WTC11 (cell line): ENCODE measurements at places on chromosomes 3 and 15. TPM values are rescaled to one million over a fixed set of nuclear protein-coding genes. Genes with fewer than 3 reads are reported as not detected.

- no peak overlapping the region for H3K4me3 ChIP-seq
- H3K36me3 ChIP-seq, result peaks cover 11% of the 10 kb centered on the region
- H3K27ac ChIP-seq, result peak overlapping the region; percentile 92
- DNase-seq, result no peak
Measured at GRCh38 chr15:58598829-58599210, 150.7 kb downstream of the ADAM10 start.

DNA sequence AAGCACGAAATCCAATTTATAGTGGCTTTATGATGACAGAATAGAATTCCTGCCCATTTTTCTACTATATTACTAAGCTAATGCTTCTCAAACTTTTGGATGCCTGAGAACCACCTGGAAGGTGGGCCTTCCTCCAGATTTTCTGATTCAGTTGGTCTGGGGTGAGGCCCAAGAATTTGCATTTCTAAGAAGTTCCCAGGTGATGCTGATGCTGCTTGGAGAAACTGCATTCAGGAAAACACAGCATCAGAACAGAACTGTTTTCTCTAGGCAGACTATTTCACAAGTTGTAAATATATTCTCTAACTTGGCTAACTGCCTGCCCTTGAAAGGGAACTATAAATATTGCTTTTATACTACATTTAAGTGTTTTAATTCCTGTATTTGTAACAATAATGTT lies 644.9 kb upstream of the DPPA4 start:
- H3K27ac ChIP-seq, result no peak overlapping the region
- no peaks in the 10 kb centered on the region for H3K27me3 ChIP-seq
- H3K4me1 ChIP-seq, result peaks cover 11% of the 10 kb centered on the region
- no peaks in the 10 kb centered on the region for H3K36me3 ChIP-seq
- H3K4me3 ChIP-seq, result no peak overlapping the region
- no peak for DNase-seq

RAD18 gene
- 20.9 to 24.4 TPM (median 22.9 TPM) in 3 replicates for total RNA-seq

TMEM212 gene
- not detected in 3 replicates for total RNA-seq

DNA sequence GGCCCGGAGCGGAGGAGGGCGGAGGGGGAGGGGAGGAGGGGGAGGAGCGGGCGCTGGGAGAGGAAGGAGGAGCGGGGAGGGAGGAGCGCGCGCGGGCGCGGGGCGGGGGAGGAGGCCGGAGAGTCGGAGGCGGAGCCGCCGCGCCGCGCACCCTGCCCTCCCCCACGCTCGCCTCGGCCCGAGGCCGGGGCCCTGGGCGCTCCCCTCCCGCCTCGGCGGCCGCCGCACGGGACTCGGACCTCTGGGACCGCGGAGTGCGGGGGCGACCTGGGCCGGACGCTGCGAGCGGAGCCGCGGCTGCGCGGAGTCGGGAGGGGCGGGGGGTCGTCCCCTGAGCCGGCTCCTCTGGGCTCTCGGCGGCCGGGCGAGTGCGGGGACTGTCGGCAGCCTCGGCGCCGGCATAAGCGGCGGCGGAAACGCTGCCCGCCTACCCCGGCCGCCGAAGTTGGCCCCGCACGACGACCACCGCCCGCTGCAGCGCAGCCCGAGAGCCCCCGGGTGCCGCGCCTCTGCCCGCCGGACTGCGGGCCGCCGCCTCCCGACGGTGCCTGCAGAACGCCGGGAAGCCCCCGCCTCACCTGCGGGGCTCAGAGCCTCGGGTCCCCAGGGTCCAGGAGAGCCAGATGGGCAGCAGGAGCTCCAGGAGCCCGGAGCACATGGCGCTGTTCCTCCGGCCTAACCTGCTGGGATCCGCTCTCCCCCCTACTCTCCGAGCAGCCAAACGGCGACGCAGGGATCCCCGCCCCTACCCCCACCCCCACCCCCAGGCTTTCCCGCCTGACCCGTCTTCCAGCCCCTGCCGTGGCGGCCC lies 406 bp upstream of the GABRB3 start:
- H3K36me3 ChIP-seq, result peaks cover 8% of the 10 kb centered on the region; the same call in 1 of the 2 replicates
- peaks cover 70% of the 10 kb centered on the region for H3K4me1 ChIP-seq
- H3K27me3 ChIP-seq, result no peaks in the 10 kb centered on the region
- peak overlapping the region; percentile 85 for H3K27ac ChIP-seq

DNA sequence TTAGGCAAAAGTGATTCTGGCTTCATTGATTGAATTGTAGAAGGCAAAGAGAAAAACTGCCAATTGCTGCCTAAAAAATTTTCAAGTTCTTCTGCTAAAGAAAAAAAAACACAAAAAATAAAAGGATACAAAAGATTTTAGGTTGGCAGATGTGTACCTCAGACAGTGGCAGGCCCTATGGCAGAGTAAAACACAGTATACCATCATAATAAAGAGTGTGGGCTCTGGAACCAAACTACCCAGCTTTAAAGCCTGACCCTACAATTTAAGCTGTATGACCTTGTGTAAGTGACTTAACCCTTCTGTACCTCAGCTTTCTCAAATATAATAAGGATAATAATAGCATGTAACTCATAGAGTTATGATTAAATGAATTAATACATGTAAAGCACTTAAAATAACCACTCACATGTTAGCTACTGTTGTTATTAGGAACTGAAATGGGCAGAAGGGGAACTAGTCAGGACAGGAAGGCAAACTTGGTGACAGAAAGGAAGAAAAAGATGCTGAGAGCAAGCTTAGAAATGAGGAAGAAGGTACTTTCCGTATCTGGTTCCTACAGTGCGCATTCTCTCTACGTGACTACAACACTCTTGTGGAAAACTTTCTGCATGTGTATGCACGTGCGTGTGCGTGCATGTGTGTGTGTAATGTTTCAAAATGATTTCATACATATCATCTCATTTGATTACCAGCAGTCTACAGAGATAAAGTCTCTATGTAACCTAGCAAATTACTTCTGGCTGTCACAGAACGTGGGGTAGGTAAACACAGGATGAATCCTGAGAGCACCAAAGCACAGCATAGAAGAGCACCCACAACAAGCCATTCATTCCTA lies 13.6 kb upstream of the GATM start:
- H3K27me3 ChIP-seq, result peaks cover 77% of the 10 kb centered on the region
- no peak for DNase-seq
- H3K27ac ChIP-seq, result no peak overlapping the region
- H3K4me3 ChIP-seq, result no peak overlapping the region

GRCh38 chr15:80173022-80173759 lies 20.4 kb downstream of the FAH start:
- H3K27ac ChIP-seq, result peak overlapping the region; percentile 41; the same call in 1 of the 2 replicates
- no peak overlapping the region for H3K4me3 ChIP-seq
- H3K27me3 ChIP-seq, result no peaks in the 10 kb centered on the region

DNA sequence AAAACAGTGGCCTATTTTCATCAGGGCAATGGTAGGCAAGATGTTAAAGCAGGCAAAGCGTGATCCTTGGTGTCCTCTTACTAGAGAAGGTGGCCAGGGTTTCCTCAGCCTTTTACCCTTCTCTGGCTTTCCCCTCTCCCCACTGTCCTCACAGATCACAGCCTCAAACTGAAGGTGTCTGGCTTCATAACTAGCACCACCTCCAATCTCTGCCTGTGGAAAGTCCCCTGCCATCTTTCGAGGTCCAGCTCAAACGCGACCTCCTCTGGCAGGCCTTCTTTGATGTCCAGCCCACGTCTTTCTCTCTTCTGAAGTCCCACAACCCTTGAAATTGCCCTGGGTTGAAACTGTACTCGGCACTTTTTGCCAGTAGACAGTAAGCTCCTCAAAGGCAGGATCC lies 35.9 kb downstream of the CYP19A1 start:
- no peak overlapping the region for H3K27ac ChIP-seq
- no peak for DNase-seq
- H3K4me3 ChIP-seq, result no peak overlapping the region

GRCh38 chr3:55796533-55796932 lies 309.4 kb upstream of the WNT5A start:
- H3K27me3 ChIP-seq, result no peaks in the 10 kb centered on the region
- peaks cover 4% of the 10 kb centered on the region; the same call in 1 of the 2 replicates for H3K4me1 ChIP-seq
- H3K36me3 ChIP-seq, result peaks cover 3% of the 10 kb centered on the region; the same call in 1 of the 2 replicates
- H3K4me3 ChIP-seq, result no peak overlapping the region

DNA sequence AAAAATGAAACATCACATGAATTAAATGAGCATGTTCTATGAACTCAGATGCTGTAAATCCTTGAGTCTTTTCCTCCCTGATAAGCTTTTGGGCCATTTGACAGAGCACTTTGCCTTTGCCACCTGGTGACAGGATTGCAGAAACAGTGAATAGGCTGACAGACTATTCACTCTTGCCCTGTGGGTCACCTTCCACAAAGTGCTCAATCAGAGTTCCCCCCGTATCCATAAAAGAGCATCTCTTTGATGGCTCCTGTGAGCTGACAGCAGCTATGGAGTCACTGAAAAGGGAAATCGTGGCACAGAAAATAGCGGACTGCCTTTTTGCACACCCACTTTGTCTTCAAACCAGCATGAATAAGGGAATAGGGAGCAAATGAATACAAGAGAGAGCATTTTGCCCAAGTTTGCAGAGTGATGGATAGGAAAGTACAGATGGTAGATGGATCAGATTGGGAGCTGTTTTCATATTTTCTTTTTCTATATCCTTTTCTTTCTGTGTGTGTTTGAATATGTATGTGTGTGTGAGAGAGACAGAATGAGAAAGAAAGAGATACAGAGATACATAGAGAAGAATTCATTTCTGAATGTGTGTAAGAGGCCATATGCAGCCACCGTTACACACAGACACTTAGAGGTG lies 37.8 kb upstream of the GOLM2 start:
- no peak overlapping the region for H3K4me3 ChIP-seq
- H3K36me3 ChIP-seq, result no peaks in the 10 kb centered on the region
- H3K4me1 ChIP-seq, result peaks cover 4% of the 10 kb centered on the region
- H3K27ac ChIP-seq, result no peak overlapping the region

BFSP2 gene
- 0.44 TPM in 1 of 3 replicates, not detected in the others for total RNA-seq

IFT122 gene
- 21.6 to 24.2 TPM (median 22.8 TPM) in 3 replicates for total RNA-seq

- H3K36me3 ChIP-seq, result peaks cover 6% of the 10 kb centered on the region
- H3K27ac ChIP-seq, result no peak overlapping the region
- DNase-seq, result no peak
- H3K4me1 ChIP-seq, result peaks cover 7% of the 10 kb centered on the region
Measured at GRCh38 chr3:100205171-100205570, 55.6 kb upstream of the TBC1D23 start.
